ENCODE measurements at places on chromosomes 6 and 20. TPM values are rescaled to one million over a fixed set of nuclear protein-coding genes. Genes with fewer than 3 reads are reported as not detected.

The ADA gene
- 52.5 TPM for total RNA-seq

The PRPF6 gene
- 77.0 TPM for total RNA-seq

The DOK5 gene
- 3.1 TPM for total RNA-seq

The MAP7 gene
- 8.9 TPM for total RNA-seq

The FYN gene
- 167 TPM for total RNA-seq

The PGM3 gene
- 61.5 TPM for total RNA-seq

The POM121L2 gene
- not detected for total RNA-seq

DNA sequence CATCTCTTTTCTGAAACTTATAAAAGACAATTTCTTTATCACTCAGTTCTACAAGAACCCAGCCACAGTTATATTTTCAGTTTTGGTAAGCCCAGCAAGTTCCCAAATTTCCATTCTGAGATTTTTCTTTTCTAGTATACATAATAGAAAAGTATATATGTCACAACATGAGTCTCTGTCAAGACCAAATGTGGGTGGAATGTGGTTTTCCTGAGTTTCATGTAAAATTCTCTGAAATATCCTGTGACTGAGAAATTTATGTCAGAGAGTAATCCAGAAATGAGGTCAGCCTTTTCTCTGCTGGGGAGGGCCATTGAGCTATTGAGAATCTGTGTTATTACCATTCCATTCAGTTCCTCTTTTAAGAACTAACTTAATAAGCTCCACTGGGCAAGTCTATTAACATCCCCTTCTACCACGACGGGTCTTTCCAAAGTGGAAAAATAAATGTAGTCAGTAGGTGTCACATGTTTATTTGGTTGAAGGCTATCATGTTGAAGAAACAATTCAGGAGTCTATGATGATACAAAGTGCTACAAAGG lies 100.7 kb upstream of the HMGN3 start:
- no peak for DNase-seq

DNA sequence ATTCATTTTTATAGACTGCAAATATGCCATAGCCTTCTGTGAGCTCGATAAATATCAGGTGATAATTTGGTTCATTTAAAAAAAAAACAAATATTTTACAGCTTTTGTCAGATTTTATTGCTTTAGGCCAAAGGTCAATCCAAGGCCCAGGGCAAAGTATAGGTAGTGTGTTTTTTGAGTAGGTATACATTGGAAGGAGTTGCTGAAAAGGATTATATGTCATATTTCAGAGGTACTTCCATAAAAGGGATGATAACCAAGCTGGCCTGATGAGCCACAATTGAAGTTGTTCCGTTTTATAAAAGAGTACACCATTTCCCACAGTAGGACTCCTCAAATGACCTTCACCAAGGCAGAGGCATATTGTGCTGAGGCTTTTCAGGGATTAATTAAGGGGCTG lies 452.8 kb upstream of the FLRT3 start:
- no peak for DNase-seq

- DNase-seq = no peak
Observed at GRCh38 chr6:439641-440167, 48.2 kb downstream of the IRF4 start.

GRCh38 chr6:112041535-112041934 lies 12.4 kb upstream of the CCN6 start:
- DNase-seq = no peak

- no peak for DNase-seq
Observed at GRCh38 chr20:10002866-10003265, 31.9 kb upstream of the ANKEF1 start.

- no peak for DNase-seq
Observed at GRCh38 chr20:64119301-64119680, 11.9 kb upstream of the NPBWR2 start.
